Stimulated activated CD4-positive, alpha-beta T cell treated with anti-CD3 and anti-CD28 coated beads, Interleukin-1b, Interleukin-23, amount 100 ng/mL, for 1 hour (primary cell): ENCODE measurements at places on chromosomes 5 and 9.

GRCh38 chr5:81354093-81354492, 39.8 kb downstream of the ACOT12 start:
- DNase-seq = no peak

- DNase-seq = no peak
Measured at GRCh38 chr5:55597014-55597981, 62.5 kb upstream of the PLPP1 start.

GRCh38 chr9:35172878-35173277, 11.1 kb downstream of the UNC13B start:
- no peak for DNase-seq

GRCh38 chr5:31469886-31470285, 62.0 kb downstream of the DROSHA start:
- no peak for DNase-seq

- no peak for DNase-seq
Measured at GRCh38 chr9:68950188-68950587, 63.7 kb downstream of the PRKACG start.

- DNase-seq = no peak
Measured at GRCh38 chr5:174943785-174944184, 219.4 kb downstream of the MSX2 start.

GRCh38 chr5:21603796-21604195, 1249.3 kb downstream of the CDH12 start:
- no peak for DNase-seq
